SK-N-SH (cell line): ENCODE measurements at places on chromosomes 7 and 10. TPM values are rescaled to one million over a fixed set of nuclear protein-coding genes. Genes with fewer than 3 reads are reported as not detected.

- DNase-seq, result no peak
These were observed 16.2 kb upstream of the GIMAP8 start for GRCh38 chr7:150434240-150434639.

DNA sequence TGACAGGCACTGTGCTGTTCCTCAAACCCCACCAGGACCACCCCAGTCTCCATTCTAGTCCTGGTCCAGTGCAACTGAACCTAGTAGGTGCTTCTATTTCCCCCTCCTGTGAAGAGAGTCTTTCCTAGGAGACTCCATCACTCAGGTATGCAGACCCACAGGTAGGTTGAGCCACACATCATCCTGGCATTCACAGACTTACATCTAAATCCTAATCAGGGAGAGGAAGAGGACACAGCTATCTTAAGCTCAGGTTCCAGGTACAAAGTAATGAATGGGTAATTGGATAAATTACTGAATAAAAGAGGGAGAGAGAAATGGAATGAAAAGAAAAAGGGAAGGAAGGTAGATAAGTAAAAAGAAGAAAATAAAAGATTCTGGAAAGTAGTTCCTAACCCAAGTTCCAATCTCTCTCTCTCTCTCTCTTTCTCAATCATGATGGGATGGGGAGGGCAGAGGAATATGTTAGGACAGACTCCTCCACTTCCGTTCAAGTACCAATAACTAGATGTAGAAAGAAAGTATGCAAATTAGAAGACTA is 139.8 kb upstream of the NAMPT start:
- no peak for DNase-seq

DNA sequence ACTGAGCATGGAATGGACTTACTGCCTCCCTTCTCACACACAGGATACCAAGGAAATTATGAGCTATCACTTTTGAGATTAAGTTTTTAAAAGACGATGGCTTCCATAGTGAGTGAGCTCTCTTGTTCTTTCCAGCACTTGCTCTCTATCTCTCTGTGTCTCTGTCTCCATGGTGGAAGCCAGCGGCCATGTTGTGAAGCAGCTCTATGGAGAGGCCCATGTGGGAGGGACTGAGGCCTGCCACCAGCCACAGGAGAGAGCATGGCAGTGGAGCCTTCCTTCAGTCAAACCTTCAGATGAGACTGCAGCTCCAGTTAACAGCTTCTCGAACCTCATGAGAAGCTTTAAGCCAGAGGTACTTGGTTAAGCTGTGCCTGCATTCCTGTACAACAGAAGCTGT is 20.5 kb upstream of the PDIA4 start:
- no peak for DNase-seq

- no peak for DNase-seq
These were observed 553.0 kb downstream of the KCNMA1 start for GRCh38 chr10:77084431-77085144.

- DNase-seq, result no peak
These were observed 30.8 kb upstream of the TMEM140 start for GRCh38 chr7:135117096-135117495.

DNA sequence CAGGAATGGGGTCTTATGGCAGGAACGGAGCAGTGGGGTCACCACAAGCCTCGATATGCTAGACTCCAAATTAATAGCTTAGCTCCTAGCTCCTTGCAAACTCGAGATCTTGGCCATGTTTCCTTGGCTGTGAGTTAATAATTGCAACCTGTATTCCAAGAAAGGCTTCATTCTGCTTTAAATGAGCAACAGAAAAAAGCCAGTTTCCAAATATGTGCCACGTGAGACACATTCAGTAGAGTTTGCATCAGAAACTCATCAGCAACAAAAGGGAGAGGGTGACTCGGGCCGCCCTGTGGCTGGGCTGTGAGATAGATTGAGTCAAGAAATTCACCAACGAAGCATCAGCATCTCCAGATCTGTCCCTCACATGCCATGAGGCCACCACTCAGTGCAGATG is 112.0 kb downstream of the NPTX2 start:
- no peak for DNase-seq

DNA sequence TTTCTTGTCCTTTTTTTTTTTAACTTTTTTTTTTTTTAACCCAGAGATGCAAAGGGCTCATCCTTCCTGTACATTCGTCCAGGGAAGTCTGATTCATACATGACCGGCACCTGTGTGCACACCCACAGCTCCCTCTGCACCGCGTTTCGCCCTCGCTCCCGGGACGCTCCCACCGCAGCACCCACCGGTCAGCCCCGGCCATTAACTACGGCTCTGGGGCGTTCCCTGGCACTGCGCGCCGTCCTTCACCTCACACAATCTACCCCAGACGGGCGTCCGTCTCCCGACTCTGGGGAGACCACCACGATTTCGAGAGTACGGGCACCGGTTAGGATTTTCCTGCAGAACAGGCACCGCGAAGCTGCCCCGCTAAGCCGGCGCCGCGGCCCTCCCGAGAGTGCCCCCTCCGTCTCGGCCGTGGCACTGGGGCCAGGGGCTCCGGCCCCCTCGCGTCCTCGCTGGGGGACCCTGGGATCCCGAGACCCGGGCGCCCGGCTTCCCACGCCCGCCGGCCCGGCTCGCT is 452 bp downstream of the ATE1 start:
- DNase-seq, result peak; percentile 83

DNA sequence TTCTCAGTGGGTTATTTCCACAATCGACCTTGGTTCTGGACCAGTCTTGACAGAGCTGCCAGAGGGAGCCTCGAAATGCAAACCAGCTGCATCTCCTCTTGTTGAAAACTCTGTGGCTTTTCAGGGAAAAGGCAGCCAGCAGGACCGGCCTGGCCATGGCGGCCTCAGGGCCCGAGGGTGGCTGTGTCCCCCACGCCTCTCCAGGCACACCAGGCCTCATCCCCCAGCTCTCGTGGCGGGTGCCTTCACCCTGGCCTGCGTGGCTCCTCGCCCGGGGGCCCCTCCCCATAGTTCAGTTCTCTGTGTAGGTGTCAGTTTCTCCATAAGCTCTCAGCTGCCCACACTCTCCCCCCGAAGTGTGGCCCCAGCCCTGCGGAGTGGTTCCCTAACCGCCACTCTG is 63.5 kb downstream of the MGMT start:
- DNase-seq, result no peak

GRCh38 chr10:5534051-5534821 is 9.5 kb downstream of the CALML3 start:
- no peak for DNase-seq

DNA sequence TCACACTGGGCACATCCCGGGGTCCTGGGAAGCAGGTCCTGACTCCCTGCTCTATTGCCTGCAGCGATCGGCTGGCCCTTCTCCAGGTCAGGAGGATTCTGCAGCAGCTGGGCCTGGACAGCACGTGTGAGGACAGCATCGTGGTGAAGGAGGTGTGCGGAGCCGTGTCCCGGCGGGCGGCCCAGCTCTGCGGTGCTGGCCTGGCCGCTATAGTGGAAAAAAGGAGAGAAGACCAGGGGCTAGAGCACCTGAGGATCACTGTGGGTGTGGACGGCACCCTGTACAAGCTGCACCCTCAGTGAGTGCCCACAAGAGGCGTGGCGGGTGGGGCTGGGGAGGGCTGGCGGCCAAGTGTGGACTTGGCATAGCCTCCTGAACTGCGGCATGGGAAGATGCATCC is 12.8 kb upstream of the HK1 start:
- no peak for DNase-seq

GRCh38 chr10:29033311-29033940 is 255.4 kb upstream of the LYZL1 start:
- no peak for DNase-seq

GRCh38 chr10:843703-844102 is 87.8 kb downstream of the LARP4B start:
- no peak for DNase-seq

- peak; percentile 44 for DNase-seq
These were observed 19.9 kb downstream of the ACTA2 start for GRCh38 chr10:88932539-88933256.

GRCh38 chr10:112535531-112535951 is 88.5 kb downstream of the VTI1A start:
- no peak for DNase-seq

- no peak for DNase-seq
These were observed 273.9 kb downstream of the TSPAN12 start for GRCh38 chr7:120583899-120584586.

DNA sequence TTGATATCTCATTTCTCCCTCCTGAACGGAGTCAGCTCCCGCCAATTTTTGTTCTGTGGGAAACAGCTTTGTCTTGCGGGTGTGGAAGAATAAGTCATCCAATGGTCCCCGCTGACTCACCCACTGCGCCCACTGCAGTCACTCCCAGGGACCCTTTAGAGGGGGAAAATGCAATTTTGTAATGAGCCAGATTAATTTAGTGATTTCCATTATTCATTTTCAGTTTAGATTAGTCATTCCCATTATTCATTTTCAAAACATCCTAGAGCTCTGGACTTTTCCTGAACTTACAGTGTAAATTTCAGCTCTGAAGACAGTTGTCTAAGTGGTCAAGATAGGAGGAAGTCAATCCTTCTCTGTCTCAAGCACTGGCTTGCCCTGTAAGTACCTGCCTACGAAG is 154.9 kb upstream of the TMEM72 start:
- DNase-seq, result no peak

GRCh38 chr7:114405427-114405826 is 9.2 kb upstream of the FOXP2 start:
- DNase-seq, result no peak

DNA sequence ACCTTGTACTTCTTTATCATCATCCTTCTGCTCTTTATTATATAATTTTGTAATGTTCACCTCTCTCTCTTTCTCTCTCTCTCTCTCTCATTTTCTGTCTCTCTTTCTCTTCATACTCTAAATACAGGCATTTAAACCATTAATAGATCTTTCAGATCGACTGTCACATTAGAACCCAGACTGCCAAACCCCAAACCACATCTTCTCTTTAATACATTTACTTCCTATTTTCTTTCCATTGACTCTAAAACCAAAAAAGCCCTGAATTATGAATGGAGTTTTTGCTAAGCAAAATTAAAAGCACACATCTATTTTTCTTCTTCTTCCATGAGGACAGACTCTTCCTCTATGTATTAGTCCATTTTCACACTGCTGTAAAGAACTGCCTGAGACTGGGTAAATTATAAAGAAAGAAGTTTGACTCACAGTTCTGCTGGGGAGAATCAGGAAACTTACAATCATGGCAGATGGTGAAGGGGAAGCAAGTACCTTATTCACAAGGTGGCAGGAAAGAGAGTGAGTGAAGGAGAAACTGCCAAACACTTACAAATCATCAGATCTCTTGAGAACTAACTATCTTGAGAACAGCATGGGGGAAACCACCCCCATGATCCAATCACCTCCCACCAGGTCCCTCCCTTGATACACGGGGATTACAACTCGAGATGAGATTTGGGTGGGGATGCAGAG is 272.7 kb upstream of the MGMT start:
- DNase-seq, result no peak

GRCh38 chr10:93873420-93874115 is 20.2 kb upstream of the SLC35G1 start:
- DNase-seq, result no peak

DNA sequence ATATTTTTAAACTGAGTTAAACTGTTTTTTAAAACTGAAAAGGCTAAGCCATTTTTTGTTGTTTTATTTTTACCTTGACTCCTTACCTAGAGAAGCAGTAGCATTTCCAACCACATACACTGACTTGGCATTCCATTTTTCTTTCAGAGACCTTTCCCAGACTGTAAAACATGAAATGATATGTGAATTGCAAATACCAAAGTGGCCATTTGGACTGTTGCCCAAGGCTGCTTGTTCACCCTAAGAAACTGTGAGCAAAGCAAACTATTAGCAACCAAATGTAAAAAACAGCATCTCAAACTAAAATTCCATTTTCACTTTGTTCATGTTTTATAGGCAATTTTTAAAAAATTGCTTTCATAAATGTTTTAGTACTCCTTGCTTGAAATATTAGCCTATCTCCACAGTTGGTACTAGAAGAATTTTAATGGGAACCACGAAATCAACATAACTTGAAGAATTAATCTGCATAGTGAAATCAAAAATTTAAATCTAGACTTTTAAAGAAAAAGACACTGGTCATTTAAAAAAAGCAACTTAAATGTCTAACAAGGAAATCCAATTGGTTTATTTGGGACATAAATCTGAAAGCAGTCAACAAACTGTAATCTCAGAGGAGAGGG is 10.8 kb downstream of the UROS start:
- no peak for DNase-seq

DNA sequence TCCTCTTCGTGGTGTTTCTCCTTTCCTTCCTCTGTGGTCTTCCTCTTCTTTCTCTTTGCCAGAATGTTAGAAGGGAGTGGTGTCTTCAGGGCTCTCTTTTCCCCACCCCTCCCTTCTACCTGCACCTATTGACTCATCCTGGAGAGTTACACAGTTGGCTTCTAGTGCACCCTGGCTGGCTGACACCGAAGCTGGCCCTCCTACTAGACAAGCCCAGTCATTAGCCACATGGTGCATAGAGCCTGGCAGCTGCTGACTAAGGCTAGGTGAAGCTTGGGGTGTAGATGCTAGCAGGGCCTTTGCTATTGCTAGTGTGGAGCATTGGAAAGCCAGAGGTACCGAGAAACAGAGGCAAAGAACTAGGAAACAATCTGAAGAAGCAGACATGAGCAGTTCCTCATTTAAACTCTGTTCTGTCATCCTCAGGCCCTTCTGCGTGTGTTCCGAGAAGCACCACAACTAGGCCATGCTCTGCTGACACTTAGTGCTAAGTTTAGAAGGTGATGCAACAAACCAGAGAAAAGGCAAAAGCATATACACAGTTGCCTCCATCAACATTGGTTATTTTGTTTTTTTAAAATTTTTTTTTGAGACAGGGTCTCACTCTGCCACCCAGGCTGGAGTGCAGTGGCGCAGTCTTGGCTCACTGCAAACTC is 213.9 kb downstream of the BAMBI start:
- DNase-seq, result no peak

GRCh38 chr10:125116652-125117310 is 43.6 kb downstream of the CTBP2 start:
- no peak for DNase-seq

- DNase-seq, result no peak
These were observed 442.3 kb downstream of the PTPRN2 start for GRCh38 chr7:158145370-158145769.

DNA sequence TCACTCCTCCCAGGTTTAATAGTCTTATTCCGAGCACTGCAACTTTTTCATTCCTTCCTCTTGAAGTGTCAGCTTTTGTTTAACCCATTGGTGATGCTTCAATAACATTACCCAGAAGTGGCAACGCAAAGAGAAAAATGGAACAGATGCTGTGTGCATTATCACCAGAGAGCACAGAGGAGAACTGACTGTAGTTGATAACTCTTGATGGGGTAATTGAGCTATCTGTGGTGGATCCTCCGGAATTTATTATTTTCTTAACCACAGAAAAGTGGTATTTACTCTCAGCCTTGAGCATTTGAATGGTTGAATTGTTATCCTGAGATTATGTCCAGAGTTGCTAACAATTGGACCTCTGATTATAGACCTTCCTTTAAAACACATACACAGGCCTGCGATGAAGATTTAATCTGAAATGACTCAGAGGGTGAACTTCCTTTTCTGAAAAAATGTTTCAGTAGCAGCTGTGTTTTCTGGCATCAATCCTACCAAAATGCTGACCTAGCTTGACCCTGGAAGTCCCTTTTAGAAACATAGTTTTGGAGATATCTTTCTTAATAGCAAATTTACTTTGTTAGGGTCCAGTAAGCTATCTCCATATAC is 1584.4 kb upstream of the LRRTM3 start:
- DNase-seq, result no peak

PLAC9 gene
- 0.21 TPM in 1 of 2 replicates, not detected in the other for polyA plus RNA-seq

GDF2 gene
- polyA plus RNA-seq, result not detected in 2 replicates

GIMAP7 gene
- polyA plus RNA-seq, result not detected in 2 replicates

GIMAP5 gene
- polyA plus RNA-seq, result not detected in 2 replicates

COL26A1 gene
- polyA plus RNA-seq, result 0.05 and 0.06 TPM in 2 replicates

PLXNA4 gene
- 2.4 and 3.0 TPM in 2 replicates for polyA plus RNA-seq

SAMD8 gene
- polyA plus RNA-seq, result 9.7 and 14.3 TPM in 2 replicates

ABCC2 gene
- 0.48 and 0.52 TPM in 2 replicates for polyA plus RNA-seq

TMEM273 gene
- polyA plus RNA-seq, result not detected in 2 replicates
